ENCODE measurements at places on chromosomes 7 and 10. TPM values are rescaled to one million over a fixed set of nuclear protein-coding genes. Genes with fewer than 3 reads are reported as not detected.

DNA sequence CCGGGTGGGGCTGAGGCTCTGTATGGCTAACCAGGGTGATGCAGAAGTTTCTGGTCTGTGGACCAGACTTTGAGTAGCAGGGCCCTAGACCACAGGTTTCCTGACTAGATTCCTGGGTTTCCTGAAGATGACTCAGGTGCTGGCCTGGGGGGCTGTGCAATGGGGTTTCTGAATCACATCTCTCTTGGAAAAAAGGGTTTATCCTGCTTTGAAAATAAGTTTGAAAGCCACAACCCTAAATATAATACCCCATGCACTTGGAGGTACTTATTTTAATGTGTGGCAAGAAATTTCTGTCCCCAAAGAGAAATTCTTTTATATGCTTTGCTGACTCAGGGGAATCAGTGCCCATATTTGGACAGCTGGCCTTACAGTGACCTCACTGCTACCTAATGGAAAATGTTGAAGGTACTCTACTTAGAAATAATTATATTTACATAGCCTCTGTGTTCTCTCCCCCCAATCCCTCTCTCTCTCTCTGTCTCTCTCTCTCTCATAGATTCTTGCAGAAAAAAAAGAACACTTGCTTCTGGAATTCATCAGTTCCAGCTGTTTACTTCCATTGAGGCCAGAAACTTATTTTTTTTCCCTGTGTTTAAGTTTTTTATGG is 184.4 kb upstream of the LYZL2 start:
- no peak overlapping the region for H3K4me3 ChIP-seq
- no peak overlapping the region for H3K27ac ChIP-seq
- no peak for DNase-seq
- no peaks in the 10 kb centered on the region for H3K27me3 ChIP-seq

DNA sequence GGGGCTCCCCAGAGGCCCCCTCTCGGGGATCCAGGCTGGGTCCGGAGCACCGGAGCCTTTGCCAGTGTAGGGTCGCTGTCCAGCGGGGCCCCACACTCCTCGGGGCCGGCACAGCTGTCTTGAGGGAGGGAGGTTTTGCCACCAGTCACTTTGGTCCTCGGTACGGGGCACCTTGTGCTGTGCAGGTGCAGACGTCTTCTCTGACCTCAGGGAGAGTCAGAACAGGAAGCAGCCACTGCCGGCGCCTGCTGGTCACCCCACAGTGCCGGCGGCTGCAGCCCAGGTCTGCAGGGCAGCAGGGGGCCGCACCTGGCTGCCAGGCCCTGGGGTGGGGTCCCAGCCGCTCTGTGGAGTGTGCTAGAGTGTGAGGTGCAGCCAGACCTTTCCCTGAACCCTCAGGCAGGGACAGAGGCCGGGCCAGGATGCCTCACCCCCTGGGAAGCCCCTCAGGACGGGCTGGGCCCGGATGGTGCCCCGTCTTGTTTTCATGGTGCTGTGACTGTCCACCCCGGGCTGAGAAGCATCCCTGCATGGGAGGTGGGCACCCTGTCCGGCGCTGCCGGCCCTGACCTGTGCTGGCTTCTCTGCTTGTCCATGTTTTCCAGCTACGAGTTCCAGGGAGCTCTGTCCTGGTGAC is 8.2 kb downstream of the MAFK start:
- H3K4me1 ChIP-seq = peaks cover 38% of the 10 kb centered on the region
- no peaks in the 10 kb centered on the region for H3K27me3 ChIP-seq
- no peak overlapping the region for H3K4me3 ChIP-seq

The HEPACAM2 gene
- total RNA-seq = not detected

The SAP25 gene
- not detected for total RNA-seq

The GNGT1 gene
- total RNA-seq = not detected

The LRRD1 gene
- total RNA-seq = not detected

The TMEM26 gene
- not detected for total RNA-seq

Measured in HepG2 (cell line).